GM13976 (cell line): ENCODE measurements at places on chromosomes 16 and 17.

- no peak for DNase-seq
Observed at GRCh38 chr17:64627797-64628196, 34.3 kb downstream of the SMURF2 start.

GRCh38 chr16:5056352-5056751, 9.4 kb downstream of the C16orf89 start:
- peak; percentile 78 for DNase-seq

DNA sequence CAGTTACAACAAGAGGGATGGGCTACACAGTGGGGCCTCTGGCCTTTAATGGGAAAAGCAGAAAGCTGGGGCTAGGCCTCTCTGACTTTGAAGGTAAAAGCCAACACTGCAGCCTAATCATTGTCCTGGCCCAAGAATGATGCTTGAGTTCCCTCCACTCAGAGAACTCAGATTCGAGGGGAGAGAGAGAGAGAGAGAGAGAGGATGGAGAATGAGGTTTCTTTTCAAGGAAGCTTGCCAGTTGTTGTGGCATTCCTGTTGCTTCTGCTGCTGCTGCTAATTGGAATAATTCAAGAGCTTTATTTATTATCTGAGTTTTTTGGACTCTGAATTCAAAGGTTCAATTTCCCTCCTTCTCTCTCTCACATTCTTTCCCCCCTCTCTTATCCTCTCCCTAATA, 144.6 kb upstream of the IRX6 start:
- DNase-seq, result no peak

DNA sequence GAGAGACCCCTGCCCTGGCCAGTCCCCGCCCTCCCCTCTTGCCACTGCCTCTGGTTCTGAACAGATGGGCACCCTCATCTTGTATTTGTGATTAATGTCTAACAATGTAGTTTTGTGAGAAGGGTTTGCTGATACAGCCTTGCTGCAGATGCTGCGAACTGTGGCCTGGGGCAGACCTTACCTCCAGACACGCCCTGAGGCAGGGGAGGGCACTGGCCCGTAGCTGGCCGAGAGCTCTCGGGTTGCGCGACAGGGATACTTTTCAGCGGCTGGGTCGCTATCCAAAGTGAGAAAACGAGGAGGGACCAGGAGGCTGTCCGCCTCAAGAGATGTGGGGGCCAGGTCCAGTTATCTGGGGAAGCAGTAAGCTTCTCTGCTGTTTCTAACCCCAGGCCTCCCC, 21.9 kb downstream of the STH start:
- DNase-seq, result no peak

- DNase-seq, result no peak
Observed at GRCh38 chr16:6517020-6517720, 815.5 kb upstream of the RBFOX1 start.

GRCh38 chr17:78805301-78805700, 23.2 kb upstream of the CYTH1 start:
- DNase-seq, result no peak

DNA sequence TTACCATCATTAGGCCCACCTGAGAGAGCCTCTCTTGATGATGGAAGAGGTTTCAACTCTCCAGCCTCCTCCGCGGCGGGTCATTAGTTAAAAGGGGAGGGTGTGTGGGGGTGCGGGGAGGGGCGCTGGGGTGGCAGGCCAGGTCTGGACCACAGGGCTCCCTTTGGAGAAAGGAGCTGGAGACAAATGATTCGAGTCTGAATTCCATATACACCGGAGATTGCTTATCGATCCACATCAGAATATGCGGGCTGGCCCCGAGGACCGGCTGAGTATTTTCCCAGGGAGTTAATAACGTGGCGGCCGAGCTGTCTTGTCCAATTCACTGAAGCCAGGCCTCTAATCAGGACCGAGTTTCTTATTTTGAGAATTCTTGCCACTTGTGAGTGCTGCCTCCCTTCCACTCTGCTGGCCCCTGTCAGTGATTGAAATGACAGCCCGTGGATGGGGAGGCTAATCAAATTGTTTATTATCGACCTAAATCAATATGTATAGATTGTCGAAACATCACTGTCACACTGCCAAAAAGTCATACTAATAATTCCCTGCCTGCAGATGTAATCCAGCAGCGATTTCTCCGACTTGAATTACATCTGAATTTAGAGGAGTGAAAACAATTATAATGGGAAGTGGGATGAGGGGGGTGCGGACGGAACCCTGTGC, 202.7 kb downstream of the SALL1 start:
- DNase-seq, result no peak

GRCh38 chr16:81810894-81811538, 31.9 kb downstream of the PLCG2 start:
- DNase-seq, result peak; percentile 28

GRCh38 chr16:22250522-22250921, 44.4 kb downstream of the EEF2K start:
- no peak for DNase-seq

DNA sequence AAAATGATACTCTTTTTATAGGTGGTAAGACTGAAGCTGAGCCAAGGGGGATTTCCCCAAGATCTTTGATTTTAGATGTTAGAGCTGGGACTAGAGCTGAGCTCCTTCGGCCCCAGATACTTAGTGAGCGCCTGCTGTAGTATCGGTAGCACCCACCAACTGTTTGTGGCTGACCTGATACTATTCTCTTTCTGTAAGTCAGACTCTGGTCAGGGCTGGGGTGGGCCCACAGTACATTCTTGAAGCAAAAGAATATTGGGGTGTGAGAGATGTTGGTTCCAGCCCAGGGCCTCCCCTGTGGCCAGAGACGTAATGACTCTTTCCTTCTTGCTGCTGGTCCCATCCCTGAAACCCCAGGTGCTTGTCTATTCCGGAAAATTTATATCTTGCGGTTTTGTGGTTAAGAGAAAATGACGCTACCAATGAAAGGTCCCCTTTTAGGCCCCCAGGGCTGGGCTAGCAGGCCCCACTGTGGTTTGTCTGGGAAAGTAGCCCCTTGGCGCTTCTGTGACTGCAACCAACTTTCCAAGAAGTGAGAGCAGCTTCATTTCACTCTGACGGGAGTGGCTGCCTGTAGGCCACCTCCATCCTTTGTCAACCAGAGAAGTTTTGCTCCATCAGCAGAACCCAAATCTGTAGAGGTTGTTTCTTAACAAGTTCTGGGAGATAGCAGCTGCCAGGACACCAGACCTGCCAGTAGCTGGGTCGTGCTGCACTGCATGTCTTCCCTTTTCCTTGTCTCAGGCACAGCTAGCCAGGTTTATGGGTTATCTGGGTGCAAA, 86.4 kb upstream of the LGALS9 start:
- DNase-seq, result peak; percentile 86

GRCh38 chr16:23229714-23230113, 47.2 kb downstream of the SCNN1G start:
- DNase-seq, result no peak

DNA sequence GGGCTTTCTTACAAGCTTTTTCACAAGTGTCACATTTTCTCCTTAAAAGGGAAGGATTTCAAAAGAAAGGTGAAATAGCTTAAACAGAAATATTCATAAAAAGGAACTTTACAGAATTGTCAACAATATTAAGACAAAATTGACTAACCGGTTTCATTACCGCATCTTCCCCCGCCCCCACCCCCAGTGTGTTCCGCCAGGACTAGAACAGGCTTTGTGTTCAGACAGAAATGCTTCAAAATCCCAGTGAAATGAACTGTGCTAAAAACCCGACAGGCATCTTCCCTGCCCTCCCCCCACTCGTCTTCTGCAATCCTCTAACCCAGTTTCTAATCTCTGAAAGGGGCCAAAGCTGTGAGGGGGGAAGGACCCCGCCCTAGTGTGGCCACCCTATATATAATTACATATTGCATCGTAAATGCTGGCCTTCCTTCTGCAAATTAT, 990 bp upstream of the ROGDI start:
- no peak for DNase-seq

DNA sequence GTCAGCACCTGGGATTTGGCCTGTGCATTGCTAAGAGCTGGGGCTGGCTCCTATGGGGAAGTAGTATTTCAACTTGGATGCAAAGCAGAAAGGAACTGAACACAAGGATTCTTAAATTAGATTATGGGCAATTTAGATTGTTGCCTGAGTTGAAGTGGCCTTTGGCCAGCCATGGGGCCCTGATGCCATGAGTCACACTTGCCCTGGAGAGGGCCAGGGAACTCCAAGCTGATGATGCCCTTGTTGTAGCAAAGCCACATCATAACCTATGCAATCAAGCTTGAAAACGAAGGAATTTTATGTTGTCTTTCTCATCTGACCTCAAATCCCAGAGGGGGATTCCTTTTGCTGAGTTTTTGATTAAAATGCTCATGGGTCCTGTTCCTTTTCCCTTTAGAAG, 3.9 kb upstream of the SPATA32 start:
- no peak for DNase-seq

- no peak for DNase-seq
Observed at GRCh38 chr16:59088431-59088830, 354.3 kb upstream of the GOT2 start.

- DNase-seq, result no peak
Observed at GRCh38 chr17:72380737-72381136, 259.9 kb downstream of the SOX9 start.

DNA sequence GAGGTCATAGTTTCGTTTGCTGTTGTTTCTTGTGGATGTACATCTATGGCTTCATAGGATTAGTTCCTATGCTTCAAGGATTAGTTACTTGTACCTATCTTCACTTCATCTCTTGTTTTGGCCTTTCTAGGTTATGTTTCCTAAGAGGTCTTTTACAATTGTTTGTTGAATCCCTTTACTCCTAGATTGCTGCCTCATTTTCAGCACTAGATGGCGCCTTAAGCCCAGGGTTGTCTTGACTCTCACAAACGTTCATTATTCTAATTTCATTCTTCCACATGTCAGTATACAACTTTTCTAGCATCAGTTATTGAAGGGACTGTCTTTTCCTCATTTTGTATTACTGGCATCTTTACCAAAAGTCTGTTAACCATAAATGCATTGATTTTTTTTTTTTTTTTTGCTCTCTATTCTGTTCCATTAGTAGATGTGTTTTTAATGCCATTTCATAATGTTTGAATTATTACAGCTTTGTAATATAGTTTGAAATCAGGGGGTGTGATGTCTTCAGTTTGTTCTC, 45.0 kb upstream of the NACA2 start:
- DNase-seq, result peak; percentile 21

DNA sequence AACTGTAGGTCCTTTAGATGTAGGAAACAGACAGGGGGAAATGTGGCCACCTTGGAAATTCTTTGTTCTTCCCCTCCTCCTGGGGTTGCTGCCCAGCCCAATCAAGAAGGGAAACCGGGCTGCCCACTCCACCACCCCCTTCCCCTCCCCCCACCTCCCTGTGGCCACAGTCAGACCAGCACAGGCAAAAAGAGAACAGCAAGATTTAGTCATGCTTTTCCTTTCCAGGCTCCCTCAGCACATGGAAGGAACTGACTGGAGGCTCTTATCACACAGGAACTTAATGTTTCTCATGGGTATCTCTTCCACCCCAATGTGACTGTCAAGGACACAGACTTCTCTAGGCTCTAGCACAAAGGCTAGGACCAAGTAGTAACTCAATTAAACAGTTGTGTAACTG, 3.0 kb upstream of the CCL1 start:
- DNase-seq, result no peak

GRCh38 chr17:33874617-33875060, 380.4 kb upstream of the CCL2 start:
- no peak for DNase-seq

- no peak for DNase-seq
Observed at GRCh38 chr16:35221482-35222185, 1762.2 kb downstream of the TP53TG3F start.

GRCh38 chr16:89413811-89414585, 76.4 kb downstream of the ANKRD11 start:
- DNase-seq, result no peak

GRCh38 chr17:37220607-37220953, 155.2 kb upstream of the C17orf78 start:
- peak; percentile 24 for DNase-seq

DNA sequence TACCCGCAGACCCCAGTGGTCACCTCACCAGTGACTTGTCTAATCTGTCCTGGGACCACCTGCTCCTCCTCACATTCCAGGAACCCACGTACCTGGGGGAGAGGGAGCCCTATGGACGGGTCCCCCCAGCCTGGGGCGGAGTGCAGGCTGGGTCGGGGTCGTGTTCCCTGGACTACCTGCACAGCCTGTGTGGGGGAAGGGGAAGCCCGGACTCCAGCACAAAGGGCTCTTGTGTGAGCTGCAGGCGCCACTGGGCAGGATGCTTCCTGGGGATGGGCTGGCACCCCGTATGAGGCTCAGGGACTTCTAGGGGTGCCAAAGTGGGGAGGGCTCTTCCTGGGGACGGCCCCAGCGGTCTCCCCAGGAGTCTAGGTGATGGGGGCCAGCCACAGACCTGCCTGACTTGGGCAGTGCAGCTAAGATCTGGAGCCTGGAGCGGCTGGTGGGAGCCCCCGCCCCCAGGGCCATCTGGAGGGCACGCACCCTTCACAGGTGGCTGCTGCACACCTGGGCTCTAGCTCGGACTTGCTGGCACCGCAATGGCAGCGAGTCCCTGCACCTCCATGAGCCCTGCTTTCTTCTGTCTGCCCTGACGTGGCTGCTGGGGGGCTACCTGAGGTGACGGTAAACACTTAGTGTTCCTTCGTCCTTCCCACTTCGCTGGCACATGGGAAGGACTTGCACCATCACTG, 7.5 kb downstream of the VASN start:
- no peak for DNase-seq

DNA sequence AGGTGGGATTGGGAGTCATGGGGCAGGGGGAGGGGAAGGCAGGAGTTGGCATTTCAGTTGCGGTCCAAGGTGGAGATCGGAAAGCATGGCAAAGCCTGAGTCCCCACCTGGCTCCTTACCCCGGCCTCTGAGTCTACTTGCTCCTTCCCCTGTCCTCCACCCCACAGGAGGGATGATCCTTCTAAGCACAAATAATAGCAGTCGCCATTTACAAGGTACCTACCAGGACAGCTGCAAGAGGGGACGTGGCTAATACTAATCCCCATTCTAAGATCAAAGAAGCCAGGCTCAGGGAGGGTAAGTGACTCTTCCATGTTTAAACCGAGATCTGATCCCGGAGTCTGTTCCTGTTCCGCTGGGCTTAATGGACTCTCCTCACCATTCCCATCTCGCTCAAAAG, 396.3 kb downstream of the SLC39A11 start:
- no peak for DNase-seq

GRCh38 chr17:64226132-64226531, 36.9 kb downstream of the TEX2 start:
- no peak for DNase-seq

- DNase-seq, result no peak
Observed at GRCh38 chr16:15672514-15673167, 22.6 kb downstream of the NDE1 start.

GRCh38 chr17:82737967-82738877, 2.8 kb downstream of the FN3K start:
- no peak for DNase-seq

DNA sequence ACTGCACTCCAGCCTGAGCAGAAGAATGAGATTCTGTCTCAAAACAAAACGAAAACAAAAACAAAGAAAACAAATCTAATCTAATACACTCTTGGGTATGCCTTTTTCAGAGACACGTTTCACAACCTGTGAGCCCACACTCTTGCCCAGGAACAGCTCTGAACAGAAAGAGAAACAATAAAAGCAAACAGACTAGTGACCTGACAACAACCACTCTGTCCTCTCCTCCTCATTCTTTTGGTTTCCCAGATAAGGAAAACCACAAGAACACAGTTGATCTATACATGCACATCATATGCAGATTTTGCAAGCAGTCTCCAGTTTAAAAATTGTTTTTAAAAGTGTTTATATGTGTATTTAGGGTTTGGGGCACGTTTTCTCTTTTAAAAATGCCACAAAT, 1.3 kb downstream of the MKS1 start:
- DNase-seq, result no peak

GRCh38 chr16:17053536-17054160, 417.1 kb downstream of the XYLT1 start:
- DNase-seq, result no peak

- DNase-seq, result no peak
Observed at GRCh38 chr17:78736526-78737079, 45.5 kb downstream of the CYTH1 start.
